Posterior vena cava (tissue), 2 donors: ENCODE measurements at places on chromosomes 16 and 17. TPM values are rescaled to one million over a fixed set of nuclear protein-coding genes. Genes with fewer than 3 reads are reported as not detected.

Gene CES3
- 0.10 TPM for total RNA-seq

Gene SLC35G6
- not detected for total RNA-seq

Gene JMJD6
- total RNA-seq = 32.1 TPM

Gene PKMYT1
- 0.76 TPM for total RNA-seq

Gene GPR179
- not detected for total RNA-seq

Gene PRDM7
- not detected for total RNA-seq
